ENCODE measurements at places on chromosomes 12 and 14.

DNA sequence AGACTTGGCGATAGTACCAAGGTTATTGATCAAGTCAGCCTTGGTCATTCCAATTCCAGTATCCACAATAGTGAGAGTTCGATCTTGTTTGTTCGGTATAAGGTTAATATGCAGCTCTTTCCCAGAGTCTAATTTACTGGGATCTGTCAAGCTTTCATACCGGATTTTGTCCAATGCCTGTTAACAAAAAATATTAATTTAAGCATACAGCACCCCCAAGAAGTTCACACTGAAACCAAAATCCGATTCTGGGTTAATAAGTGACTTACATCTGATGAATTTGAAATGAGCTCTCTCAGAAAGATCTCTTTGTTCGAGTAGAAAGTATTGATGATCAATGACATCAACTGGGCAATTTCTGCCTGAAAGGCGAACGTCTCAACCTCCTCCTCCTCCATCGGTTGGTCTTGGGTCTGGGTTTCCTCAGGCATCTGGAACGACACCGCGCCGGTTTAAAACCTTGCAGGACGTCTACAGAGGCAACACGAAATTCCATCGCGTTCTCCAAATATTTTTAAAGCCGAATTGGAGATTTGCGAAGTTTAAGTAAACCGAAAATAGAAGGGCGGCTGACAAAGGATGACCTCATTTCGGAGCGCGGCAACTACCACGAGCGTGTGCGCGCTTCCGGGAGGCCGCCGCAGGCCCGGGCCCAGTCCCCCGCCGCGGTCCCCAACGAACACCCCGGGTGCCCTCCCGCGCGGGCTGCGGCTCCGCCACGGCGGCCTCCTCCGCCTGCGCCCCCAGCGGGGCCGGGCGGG, 716 bp downstream of the HSP90AA1 start:
- peak; percentile 61 for DNase-seq

DNA sequence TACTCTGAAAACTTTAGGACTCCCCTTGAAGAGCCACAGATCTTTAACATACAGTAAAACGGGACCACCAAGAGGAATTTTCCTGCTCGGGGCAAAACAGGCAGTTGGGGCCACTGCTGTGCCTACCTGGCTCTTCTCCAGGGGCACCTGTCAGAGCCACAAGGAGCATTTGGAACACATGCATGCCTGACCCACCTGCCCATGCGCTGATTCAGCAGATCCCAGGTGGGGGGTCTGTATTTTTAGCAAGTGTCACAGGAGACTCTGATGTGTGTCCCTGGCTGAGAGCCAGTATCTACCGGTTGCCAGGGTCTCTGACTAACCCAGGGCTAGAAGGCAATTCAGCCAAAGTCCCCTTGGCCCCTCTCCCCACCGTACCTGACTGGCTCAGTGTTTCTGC, 6.5 kb downstream of the CTDSP2 start:
- DNase-seq = no peak

- DNase-seq = no peak
These were observed 15.3 kb downstream of the GPR132 start for GRCh38 chr14:105049753-105050550.

- DNase-seq = no peak
These were observed 22.2 kb downstream of the PPP1CC start for GRCh38 chr12:110720516-110720915.

DNA sequence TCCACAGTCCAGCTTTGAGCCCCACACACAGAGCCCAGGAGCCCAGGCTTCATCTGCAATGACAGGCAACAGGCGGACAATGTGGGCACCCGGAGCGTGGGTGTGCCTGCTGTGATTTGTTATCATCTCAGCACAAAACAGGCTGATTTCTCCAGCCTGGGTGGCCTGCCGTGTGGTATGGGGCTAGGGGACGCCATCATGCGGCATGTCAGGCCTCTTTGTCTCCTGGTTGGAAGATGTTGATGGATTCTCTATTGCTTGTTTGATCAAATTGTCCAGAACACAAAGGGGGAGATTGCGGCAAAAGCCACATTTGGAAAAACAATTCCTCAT, 147.1 kb downstream of the KIF26A start:
- peak; percentile 6 for DNase-seq

DNA sequence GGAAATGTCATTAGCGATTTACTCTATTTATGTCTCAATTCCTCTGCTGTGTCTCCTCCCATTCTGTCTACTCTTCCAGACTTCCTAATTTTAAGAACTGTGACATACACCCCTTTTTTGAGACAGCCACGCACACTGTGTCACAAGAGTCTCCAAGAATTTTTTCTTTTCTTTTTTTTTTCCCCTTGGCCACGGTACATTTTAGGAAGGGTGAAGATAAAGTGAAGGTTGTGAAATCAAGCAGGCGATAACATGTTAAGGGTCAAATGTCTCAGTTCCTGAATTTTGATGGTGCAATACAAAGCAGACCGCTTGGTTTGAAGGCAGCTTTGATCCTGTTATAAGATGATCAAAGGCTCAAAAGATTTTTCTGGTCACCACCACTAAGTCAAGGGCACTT, 4.3 kb downstream of the OLR1 start:
- no peak for DNase-seq
